ENCODE measurements at places on chromosomes 5 and 9.

DNA sequence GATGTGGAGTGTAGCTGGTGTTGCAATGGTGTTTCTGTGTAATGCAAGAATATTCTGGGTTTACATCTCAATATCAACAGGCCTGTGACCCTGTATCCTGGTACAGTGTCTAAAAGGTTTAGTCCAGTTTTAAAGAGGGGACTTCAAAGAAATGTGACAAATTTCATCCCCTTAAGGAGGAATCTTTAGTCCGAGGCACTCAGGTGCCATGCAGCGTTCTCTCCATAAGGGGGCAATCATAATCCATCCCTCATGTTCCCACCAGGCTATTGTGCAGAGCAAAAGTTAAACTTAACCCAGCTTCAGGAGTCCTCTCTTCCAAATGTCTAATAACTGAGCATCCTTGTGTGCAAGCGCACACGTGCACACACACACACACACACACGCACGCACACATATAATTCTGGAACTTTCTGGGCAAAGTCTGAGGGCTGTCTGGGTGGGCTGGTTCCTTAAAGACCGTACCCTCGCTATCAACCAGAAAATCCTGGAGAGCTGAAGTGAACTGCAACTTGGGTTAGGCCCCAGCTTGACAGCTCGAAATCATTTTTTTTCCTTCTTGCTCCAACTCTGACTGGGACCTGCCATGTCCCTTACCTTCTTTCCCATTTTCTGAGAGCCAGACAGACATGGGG is 46.0 kb downstream of the CRB2 start:
- peak; percentile 58 for DNase-seq

- DNase-seq: no peak
Measured at GRCh38 chr5:151248651-151249050, 4.3 kb upstream of the GM2A start.

DNA sequence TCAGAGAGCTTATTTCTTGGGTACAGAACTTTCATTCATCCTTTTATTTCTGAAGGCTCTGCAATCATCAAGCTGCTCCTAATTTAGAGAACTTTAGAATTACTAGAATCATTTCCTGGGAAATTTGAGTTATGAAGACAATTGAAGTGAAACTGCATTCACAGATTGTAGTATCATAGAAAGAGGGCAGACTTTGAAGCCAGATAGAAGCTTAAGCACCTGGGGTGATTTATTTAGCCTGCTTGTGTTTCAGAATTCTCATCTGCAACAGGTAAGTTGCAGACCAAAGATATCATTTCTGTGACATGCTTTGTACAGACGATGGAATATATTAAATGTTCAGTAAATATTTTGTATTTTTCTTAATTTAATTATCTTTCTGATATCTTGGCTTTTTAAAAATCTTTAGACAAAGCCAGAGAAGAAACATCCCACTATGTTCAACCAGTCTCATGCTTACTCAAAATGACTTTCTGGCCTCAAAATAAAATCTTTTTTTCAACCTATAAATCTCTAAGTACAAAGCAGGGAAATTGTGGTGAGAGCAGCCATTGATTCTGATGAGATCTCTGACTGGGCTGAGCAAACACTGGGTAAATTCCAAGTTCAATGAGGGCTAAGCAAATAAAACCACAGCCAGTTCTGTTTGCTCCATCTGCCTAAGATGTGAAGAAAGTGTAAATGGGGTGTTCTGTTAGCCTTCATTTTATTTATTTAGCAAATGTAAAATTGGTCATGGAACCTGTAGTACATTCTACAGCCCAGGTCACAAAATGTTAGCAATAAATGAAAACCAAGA is 264.7 kb upstream of the CCNG1 start:
- no peak for DNase-seq

- no peak for DNase-seq
Measured at GRCh38 chr5:57431759-57432158, 50.9 kb downstream of the ACTBL2 start.

GRCh38 chr9:131650254-131650653 is 89.6 kb downstream of the RAPGEF1 start:
- DNase-seq: no peak

DNA sequence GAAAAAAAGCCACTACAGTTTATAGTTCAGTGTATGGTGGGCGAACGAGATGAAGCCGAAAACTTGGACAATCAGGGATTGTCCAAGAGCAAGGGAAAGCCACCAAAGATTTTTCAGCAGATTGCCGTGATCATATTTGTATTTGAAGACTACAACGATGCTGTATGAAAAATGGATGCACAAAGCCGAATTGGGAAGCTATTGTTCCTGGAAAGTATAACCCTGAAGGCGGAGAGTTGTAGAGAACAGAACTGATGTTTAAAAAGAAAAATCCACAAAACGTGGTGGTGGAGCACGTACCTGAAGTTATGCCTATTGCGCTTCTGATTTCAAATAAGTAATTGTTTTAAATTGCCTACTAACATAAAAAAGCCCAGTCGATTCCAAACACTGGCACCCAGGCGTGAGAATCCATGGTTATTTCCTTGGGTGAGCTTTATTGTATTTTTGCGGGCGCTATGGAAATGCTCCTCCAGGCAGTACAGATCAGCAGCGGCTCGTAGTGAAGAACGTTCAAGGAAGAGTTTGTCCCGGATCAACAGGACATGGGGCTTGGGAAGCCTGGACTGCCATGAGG is 772 bp upstream of the TARS1 start:
- no peak for DNase-seq

Measured in KBM-7 (cell line).